Tibial nerve (tissue), 4 donors: ENCODE measurements at places on chromosomes 16 and 17.

DNA sequence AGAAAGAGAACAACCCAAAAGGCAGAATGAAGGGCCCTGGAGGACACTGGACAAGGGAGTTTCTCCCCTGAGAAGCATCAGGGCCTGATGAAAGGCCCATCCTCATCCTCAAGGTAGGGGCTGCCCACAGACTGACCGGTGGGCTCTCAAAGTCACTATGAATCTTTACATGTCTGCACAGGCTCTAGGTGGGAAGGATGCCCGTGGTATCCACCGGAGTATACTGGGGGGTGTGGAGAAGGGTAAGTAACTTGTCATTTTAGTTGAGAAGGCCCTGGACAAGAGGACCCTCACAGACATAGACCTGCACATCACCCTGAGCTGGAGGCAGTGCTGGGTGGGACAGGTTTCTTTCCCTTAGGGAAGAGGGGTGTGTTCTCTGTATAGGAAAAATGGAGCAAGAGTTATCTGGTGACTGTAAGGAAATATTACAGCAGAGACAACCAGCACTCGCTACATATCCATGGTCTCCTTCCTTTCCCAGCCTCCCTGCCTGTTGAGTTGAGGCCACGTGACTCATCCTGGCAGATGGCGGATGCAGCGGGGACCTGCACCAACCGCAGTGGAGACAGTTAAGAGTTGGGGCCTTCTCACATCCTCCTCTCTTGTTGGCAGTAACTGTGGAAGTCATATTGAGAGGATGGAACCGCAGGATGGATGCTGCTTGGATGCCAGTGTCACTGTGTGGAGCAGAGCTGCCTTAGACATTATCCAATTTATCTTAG is 45.6 kb upstream of the KCNJ12 start:
- DNase-seq: no peak

- DNase-seq: peak; percentile 24
Observed at GRCh38 chr17:49997773-49998703, 3.0 kb upstream of the DLX3 start.

DNA sequence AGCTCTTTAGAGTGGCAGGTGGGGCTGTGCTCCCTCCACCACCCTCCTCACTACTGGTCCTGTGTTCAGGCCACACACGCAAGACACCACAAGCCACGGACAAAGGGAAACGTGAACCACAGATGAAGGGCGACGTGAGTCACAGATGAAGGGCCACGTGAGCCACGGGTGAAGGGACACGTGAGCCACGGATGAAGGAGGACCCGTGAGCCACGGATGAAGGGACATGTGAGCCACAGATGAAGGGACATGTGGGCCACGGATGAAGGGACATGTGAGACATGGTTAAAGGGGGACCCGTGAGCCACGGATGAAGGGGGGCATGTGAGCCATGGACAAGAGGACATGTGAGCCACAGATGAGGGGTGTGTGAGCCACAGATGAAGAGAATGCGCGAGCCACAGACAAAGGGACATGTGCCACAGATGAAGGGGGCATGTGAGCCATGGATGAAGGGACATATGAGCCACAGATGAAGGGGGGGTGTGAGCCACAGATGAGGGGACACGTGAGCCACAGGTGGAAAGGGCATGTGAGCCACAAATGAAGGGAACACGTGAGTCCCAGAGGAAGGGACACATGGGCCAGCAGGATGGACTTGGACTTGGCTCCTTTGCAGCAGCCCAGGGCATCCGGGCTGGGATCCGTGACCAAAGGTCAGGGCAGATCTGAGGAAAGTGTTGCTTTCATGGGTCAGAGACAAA is 15.6 kb downstream of the ZNF469 start:
- DNase-seq: no peak

- peak; percentile 14 for DNase-seq
Observed at GRCh38 chr17:7856011-7856810, 1.1 kb downstream of the NAA38 start.

- DNase-seq: no peak
Observed at GRCh38 chr17:80337195-80337895, 76.7 kb downstream of the RNF213 start.

DNA sequence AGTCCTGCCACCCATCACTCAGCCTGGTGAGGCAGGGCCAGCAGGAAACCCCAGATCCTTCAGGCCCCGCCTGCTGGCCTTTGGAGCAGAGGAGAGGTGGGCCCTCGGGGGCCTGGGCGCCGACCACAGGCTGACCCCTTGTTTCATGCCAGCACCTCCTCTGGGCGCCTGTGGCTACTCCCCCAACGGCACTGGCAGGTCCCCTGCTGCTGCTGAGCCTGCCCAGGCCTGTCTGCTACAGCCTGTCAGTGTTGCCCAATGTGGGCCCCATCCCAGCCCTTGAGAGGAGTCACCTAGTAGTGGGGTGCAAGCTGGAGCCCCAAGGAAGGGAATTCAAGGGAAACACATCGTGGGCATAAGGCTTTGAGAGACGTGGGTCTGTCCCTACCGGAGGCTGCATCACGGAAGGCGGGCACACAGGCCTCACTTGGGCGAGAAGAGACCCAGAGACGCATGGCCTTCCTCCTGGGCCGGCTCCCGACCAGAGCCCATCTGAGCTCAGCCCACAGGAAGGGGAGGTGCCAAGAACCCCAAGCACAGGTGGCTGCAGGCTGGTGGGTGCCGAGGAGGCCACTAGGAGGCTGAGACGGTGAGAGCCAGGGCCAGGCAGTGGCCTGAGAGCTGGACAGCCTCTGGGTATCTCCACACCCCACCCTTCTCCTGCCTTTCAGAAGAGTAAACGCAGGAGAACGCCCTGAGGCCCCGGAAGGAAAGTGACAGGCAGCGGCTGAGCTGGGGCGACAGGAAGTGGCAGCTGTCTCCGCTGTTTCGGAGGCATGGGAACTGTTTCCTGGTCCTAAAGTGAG is 8.0 kb upstream of the FASN start:
- no peak for DNase-seq

DNA sequence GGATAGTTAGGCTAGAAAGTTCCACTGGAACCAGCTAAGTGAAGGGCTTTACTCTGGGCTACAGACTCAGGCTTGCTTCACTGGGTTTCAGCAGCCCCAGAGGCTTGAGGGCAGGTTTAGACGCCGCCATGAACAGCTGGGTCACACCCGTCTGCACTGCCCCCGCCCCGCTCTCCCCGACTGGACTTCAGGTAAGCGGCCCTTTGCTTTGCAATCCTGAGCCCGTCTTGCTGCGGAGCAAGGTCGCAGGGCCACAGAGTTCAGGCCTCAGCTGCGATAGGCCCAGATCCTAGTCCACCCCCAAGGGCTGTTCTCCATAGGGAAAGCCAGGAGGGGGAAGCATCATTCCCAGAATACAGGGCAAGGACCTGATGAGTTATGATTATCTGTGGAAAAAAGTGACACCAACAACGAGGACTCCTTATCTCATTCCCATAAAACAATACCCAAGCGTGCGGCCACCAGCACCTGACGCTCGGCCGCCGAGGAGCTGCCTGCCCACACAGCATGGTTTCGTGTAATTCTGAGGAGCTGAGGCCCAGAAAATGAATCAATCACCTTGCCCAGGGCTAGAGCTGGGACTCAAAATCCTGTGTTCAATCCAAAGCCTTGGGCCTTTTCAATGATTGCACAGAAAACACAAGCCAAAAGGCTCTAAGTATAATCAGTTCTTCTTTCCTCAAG is 20.4 kb downstream of the MEAK7 start:
- no peak for DNase-seq
